DMS53 (cell line): ENCODE measurements at places on chromosomes 11 and 22.

- peak; percentile 88 for DNase-seq
Measured at GRCh38 chr11:78907636-78908035, 333.0 kb upstream of the NARS2 start.

- no peak for DNase-seq
Measured at GRCh38 chr11:117662255-117662654, 134.8 kb downstream of the DSCAML1 start.

GRCh38 chr11:77030834-77031414, 3.3 kb upstream of the B3GNT6 start:
- no peak for DNase-seq

GRCh38 chr11:115672999-115673411, 168.8 kb upstream of the CADM1 start:
- no peak for DNase-seq

DNA sequence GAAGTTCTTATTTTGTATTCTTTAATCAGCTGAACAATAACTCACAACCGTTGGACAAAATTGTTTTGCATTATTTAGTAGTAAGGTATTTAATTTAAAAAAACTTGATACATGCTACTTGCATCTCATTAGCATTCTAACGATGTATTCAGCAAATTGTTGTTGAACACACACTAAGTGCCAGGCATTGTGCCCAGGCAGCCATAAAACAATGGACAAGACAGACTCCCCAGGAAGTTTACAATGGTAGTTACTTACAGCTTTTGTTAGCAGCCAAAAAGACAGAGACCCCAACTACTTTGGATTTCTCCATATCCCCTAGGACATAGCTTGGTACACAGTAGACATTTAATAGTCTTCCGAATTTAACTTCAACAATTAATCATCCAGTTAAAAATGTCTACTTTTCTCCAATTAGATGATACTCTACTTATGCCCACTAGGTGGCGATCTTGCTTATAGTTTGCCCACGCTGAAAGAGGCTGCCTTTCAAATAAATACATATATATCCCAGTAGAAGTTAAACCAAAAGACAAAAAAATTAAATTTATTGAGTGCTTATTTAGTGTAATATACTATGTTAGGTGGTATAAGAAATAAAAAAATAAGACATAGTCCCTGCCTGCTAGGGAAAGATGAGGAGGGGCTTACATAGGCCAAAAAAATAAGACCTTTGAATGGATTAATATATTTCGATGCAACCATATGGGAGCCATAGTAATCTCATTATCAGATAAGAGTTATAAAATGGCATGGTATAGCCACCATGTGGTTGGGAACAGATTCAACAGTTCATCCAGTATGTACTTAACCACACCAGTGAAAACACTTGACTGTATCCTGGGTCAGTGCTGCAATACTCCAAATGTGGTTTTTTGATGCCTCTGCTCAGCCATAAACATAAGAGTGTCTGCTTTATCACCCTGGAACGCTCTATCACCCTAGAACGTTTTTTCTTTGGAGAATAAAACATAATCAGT, 2.0 kb upstream of the FJX1 start:
- DNase-seq, result peak; percentile 65
